ENCODE measurements at places on chromosomes 5 and 9.

DNA sequence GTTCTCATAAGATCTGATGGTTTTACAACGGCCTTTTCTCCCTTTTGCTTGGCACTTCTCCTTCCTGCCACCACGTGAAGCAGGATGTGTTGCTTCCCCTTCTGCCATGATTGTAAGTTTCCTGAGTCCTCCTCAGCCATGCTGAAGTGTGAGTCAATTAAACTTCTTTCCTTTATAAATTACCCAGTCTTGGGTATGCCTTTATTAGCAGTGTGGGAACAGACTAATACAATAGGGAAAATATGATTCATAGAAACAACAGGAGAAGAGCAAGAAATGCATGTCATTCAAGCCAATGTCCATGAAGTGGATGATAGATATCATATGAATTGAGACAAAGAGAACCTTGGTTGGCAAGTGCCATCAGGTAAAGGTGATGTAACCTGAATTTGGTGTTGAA, 128.3 kb upstream of the HAPLN1 start:
- no peaks in the 10 kb centered on the region for H3K4me1 ChIP-seq
- H3K27ac ChIP-seq: no peak overlapping the region
- no peaks in the 10 kb centered on the region for H3K27me3 ChIP-seq

GRCh38 chr5:57663466-57663865, 180.9 kb upstream of the ACTBL2 start:
- H3K27me3 ChIP-seq: no peaks in the 10 kb centered on the region
- DNase-seq: no peak
- H3K4me3 ChIP-seq: no peak overlapping the region
- H3K27ac ChIP-seq: no peak overlapping the region

- H3K27ac ChIP-seq: no peak overlapping the region
- H3K4me3 ChIP-seq: no peak overlapping the region
- H3K36me3 ChIP-seq: no peaks in the 10 kb centered on the region
These were observed 24.3 kb upstream of the RPS14 start for GRCh38 chr5:150473673-150474358.

- H3K4me1 ChIP-seq: peaks cover 27% of the 10 kb centered on the region
- no peaks in the 10 kb centered on the region for H3K36me3 ChIP-seq
- peak overlapping the region; percentile 22 for H3K27ac ChIP-seq
- DNase-seq: peak; percentile 38
These were observed 157.8 kb downstream of the MED10 start for GRCh38 chr5:6220346-6221088.

- H3K36me3 ChIP-seq: no peaks in the 10 kb centered on the region
- no peak overlapping the region for H3K27ac ChIP-seq
- no peaks in the 10 kb centered on the region for H3K27me3 ChIP-seq
- H3K4me3 ChIP-seq: no peak overlapping the region
- DNase-seq: no peak
- H3K4me1 ChIP-seq: peaks cover 4% of the 10 kb centered on the region
These were observed 52.0 kb upstream of the DAPK1 start for GRCh38 chr9:87445646-87446045.

GRCh38 chr5:158641016-158641415, 458.7 kb downstream of the EBF1 start:
- H3K27me3 ChIP-seq: no peaks in the 10 kb centered on the region
- H3K36me3 ChIP-seq: no peaks in the 10 kb centered on the region
- H3K27ac ChIP-seq: no peak overlapping the region
- DNase-seq: no peak
- no peaks in the 10 kb centered on the region for H3K4me1 ChIP-seq
- H3K4me3 ChIP-seq: no peak overlapping the region

- H3K27ac ChIP-seq: no peak overlapping the region
- H3K27me3 ChIP-seq: no peaks in the 10 kb centered on the region
- no peak overlapping the region for H3K4me3 ChIP-seq
- no peaks in the 10 kb centered on the region for H3K36me3 ChIP-seq
- H3K4me1 ChIP-seq: no peaks in the 10 kb centered on the region
These were observed 286.3 kb upstream of the EFNA5 start for GRCh38 chr5:107957051-107957450.

- H3K27ac ChIP-seq: no peak overlapping the region
- no peak overlapping the region for H3K4me3 ChIP-seq
- no peaks in the 10 kb centered on the region for H3K36me3 ChIP-seq
- DNase-seq: no peak
These were observed 68.8 kb downstream of the ELL2 start for GRCh38 chr5:95892784-95893354.

DNA sequence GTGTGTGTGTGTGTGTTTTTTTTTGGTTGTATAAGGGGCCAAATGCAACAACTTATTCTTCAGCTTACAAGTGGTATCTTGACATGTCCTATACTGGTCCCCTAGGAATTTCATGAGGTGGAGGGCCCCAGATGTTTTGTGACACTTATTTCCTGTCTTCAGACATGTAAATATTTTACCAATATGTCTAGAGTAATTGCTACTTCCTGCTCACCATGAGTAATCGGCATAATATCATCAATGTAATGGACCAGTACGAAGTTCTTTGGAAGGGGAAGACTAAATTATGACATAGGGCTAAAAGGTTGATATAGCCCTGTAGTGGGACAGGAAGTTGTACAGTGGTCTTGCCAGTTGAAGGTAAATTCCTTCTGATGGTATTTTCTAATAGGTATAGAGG, 3.7 kb upstream of the OTULIN start:
- H3K4me3 ChIP-seq: no peak overlapping the region
- DNase-seq: no peak
- H3K27ac ChIP-seq: no peak overlapping the region
- H3K27me3 ChIP-seq: no peaks in the 10 kb centered on the region
- H3K36me3 ChIP-seq: no peaks in the 10 kb centered on the region

DNA sequence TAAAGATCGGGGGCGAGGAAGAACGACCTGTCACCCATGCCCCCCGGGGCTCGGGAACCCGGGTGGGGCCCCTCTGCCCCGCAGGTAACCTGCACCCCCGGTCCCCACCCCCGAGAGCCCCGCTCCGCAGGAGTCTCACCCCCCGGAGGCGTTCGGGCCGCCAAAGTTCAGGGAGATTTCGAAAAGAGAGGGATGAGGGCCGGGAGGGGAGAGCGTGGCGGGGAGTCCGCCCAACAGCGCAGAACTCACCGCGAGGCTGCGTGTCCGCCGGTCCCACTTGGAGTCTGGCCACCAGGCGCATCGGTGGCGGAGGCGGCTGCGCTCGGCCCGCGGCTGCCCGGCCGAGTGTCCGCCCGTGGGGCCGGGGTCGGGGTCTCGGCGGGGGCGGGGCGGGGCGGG, at the start of gene PHF19:
TSS of gene PHF19 (minus strand) at position 347 of the 399 bp plus-strand sequence. CDS start 2,447 bp downstream, outside the sequence.
- peak within 1 kb of the TSS; percentile 84 for H3K27ac ChIP-seq
- H3K36me3 ChIP-seq: peaks cover 18% of the 10 kb centered on the region
- H3K4me3 ChIP-seq: peak within 1 kb of the TSS; percentile 74
- H3K4me1 ChIP-seq: peaks cover 22% of the 10 kb centered on the region
- DNase-seq: no peak

- no peak for DNase-seq
- no peak overlapping the region for H3K4me3 ChIP-seq
- H3K4me1 ChIP-seq: peaks cover 38% of the 10 kb centered on the region
These were observed 64.6 kb downstream of the RGS3 start for GRCh38 chr9:113528088-113528487.

DNA sequence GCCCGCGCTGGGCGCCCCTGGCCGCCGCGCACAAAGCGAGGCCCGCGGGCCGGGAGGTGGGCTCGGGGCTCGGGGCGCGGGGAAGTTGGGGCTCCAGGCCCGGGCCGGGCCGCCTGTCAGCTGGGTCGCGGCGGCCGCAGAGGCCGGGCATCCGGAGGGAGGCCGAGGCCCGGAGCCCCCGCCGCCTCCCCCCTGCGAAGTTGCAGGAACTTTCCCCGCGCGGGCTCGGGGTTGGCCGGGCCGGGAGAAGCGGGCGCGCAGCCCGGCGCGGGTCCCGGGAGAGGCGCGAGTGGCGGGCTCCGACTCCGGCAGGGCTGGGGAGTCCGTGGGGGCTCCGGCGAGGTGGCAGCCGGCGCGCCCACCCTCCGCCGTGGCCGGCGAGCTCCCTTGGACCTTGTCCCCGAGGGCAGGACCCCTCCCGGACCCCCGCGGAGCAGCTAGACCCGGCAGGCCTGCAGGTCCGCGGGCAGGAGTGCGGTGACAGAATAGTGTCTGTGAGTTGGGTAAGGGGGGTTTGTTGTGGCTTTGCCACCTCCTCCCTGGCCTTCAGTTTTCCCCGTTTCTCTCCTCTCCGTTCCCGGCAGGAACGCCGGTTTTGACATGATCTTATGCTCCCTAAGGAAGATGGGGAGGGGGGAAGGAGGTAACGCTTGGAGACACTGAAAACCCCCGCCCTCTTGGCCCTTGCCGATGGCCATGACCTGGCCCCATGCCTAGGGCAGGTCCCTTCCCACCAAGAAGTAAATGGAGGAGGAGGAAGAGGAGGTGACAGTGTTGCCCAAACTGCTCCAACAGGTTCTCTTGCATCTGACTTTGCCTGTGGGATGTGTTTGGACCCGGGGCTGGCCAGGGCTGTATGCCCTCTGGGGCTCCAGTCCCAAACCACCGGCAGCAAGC, 942 bp downstream of the PHF2 start:
- peaks cover 6% of the 10 kb centered on the region for H3K36me3 ChIP-seq
- peak overlapping the region; percentile 57 for H3K27ac ChIP-seq
- H3K4me1 ChIP-seq: peaks cover 59% of the 10 kb centered on the region
- H3K4me3 ChIP-seq: peak overlapping the region; percentile 48
- no peaks in the 10 kb centered on the region for H3K27me3 ChIP-seq

DNA sequence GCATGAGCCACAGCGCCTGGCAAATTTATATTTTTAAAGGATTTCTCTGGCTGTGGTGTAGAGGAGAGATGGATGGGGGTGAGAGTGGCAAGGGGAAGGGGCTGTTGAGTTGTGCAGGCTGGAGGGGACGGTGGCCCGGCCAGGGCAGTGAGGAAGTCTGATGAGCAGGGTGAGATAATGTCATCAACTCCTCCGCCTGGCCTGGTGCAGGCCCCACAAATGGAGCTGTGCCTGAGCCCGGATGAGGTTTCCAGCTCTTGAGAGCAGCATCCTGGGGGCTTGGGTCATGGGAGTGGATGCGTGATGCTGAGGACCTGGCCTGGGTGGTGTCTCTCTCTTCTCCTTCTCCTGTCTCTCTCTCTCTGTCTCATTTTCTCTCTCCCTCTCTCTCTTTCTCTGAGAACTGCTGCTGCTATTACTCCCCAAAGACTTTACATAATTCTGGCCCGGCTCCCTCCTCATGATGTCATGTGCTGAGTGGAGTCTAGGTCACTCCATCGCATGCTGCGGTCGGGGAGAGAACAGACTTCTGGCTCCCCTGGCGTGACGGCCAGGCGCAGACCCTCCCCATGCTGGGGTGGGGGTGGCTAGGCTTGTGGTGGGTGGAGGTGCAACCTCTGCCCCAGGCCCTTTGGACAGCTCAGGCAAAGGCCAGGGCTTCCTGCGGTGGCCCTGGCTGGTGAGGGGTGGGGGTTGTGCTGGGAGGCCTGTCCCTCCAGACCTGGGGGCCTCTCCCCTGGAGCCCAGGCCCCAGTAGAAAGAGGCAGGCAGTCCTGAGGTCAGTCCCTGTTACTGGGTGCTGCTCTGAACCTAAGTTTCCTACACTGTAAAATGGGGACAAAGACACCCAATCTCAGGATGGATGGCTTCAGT, 26.4 kb downstream of the FGF18 start:
- H3K4me1 ChIP-seq: peaks cover 11% of the 10 kb centered on the region
- H3K27me3 ChIP-seq: peaks cover 15% of the 10 kb centered on the region
- no peak overlapping the region for H3K4me3 ChIP-seq
- no peak for DNase-seq

All from spinal cord (tissue), 10 donors.